Esophagus squamous epithelium (tissue), 5 donors: ENCODE measurements at places on chromosomes 12 and 14.
A peak's percentile ranks its signal among the peaks of the same experiment; 100 is the strongest.

GRCh38 chr14:92538412-92538985 is 24.9 kb downstream of the RIN3 start:
- no peak for DNase-seq

GRCh38 chr12:59548930-59549329 is 46.9 kb upstream of the SLC16A7 start:
- DNase-seq = no peak

- no peak for DNase-seq
These were observed 266.4 kb upstream of the RGS6 start for GRCh38 chr14:71665781-71666180.

GRCh38 chr12:114439261-114439683 is 33.3 kb upstream of the TBX5 start:
- DNase-seq = no peak

- DNase-seq = no peak
These were observed 98.8 kb downstream of the CALM1 start for GRCh38 chr14:90495357-90496276.

DNA sequence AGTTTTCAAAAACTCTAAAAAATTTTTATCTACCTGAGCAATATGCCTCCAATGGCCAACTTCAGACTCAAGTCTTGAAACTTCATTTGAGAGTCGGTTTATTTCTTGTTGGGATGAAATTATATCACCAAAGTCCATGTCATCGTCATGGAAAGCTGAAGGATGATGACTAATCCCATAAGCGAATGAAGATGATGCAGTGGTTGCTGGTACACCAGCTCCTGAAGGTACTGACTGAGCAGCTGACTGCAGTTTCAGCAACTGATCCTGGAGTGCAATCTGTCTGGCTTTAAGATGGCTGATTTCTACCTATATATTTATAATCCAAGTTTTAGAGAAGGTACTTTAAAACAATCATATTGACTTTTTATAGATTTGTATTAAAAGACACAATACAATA is 18.3 kb downstream of the TRIP11 start:
- DNase-seq = no peak

DNA sequence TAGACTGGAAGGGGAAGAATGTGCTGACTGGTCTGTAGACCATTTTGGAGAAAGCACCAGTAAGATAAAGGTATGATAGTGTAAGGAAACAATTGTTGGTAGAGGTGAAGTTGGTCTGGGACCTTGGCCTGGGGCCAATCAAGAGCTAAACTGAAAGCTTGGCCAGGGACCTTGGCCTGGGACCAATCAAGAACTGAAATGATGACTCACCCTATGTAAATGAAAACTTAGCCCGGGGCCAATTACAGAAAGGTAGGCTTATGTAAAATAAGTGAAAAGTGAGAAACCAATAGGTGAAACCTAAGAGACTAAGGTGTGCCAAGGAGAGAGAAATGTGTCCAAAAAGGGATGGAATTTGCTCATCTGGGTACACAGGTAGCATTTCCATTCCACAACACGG is 776.0 kb downstream of the C12orf50 start:
- no peak for DNase-seq

GRCh38 chr14:53391156-53391555 is 238.0 kb upstream of the DDHD1 start:
- DNase-seq = no peak

DNA sequence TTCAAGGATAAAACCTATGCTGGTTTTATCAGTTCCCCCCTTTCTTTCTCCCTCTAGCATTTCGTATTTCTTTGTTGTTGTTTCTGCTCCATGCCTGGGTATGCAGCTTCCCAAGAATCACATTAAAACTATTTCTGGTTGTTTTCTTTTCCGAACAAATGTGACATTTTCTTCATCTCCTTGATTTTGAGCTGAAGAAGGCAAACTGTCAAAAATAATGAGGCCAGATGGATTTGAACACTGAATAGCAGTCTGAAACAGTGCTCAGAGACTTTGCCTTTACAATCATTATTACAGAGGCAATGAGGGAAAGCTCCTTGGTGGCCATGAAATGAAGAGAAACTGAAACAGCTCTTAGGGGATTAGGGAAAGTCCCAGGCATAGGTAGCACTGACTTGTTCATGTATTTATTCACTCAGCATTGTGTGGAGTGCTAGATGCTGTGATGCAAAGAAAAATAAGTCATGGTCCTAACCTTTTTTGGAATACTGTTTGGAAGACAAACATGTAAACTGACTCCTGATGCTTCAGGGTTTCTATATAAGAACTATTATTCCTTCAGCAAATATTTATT is 319.5 kb downstream of the FUT8 start:
- no peak for DNase-seq

- no peak for DNase-seq
These were observed 95.4 kb upstream of the SFSWAP start for GRCh38 chr12:131615326-131616042.

- no peak for DNase-seq
These were observed 14.9 kb downstream of the ATP2B1 start for GRCh38 chr12:89693639-89694202.

- no peak for DNase-seq
These were observed 36.4 kb downstream of the PDE3A start for GRCh38 chr12:20404576-20405346.

GRCh38 chr12:32454075-32454474 is 54.7 kb downstream of the FGD4 start:
- DNase-seq = no peak

GRCh38 chr14:38873941-38874612 is 229.0 kb downstream of the SEC23A start:
- DNase-seq = no peak

GRCh38 chr14:102495491-102496330 is 13.9 kb downstream of the ANKRD9 start:
- no peak for DNase-seq

- no peak for DNase-seq
These were observed 11.4 kb upstream of the CMKLR1 start for GRCh38 chr12:108350511-108350910.

- DNase-seq = no peak
These were observed 33.5 kb downstream of the SLC6A12 start for GRCh38 chr12:180445-180844.

GRCh38 chr12:26124446-26125399 is at the start of gene BHLHE41:
Gene BHLHE41 (minus strand): TSS chr12:26125037. CDS start chr12:26124779, 258 bp downstream.
- peak; percentile 21 for DNase-seq

DNA sequence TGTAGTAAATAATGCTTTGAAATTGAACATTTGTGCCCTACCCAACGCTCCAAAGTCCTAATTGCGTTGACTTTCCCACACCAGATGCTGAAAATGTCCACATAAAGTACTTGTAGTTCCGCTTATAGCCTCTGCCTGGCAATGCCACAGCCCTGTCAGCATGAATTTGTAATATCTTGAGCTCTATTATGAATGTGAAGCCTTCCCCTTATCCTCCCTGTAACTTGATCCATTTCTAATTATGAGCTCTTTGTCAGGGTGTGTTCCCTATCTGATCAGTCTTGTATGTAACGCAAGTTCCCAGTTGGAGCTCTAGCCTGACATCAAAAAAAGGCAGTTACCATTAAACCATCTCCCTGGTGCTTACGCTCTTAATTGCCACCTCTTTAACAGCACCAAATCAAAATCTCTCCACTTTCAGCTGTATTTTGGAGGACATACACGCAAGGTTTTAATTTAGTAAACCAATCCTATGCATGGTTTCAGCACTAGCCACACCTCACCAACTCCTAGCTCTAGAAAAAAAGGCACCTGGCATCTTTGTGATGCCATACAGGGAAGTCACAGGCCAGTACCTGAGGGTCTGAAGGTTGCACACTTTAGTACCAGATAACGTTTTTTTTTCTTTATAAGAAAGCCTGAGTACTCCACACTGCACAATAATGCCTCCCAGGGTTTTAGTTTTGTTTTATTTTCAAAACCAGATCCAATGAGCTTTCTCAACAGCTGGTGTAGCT is 69.3 kb downstream of the EEA1 start:
- no peak for DNase-seq

GRCh38 chr12:42386308-42386707 is 60.3 kb downstream of the PPHLN1 start:
- no peak for DNase-seq

DNA sequence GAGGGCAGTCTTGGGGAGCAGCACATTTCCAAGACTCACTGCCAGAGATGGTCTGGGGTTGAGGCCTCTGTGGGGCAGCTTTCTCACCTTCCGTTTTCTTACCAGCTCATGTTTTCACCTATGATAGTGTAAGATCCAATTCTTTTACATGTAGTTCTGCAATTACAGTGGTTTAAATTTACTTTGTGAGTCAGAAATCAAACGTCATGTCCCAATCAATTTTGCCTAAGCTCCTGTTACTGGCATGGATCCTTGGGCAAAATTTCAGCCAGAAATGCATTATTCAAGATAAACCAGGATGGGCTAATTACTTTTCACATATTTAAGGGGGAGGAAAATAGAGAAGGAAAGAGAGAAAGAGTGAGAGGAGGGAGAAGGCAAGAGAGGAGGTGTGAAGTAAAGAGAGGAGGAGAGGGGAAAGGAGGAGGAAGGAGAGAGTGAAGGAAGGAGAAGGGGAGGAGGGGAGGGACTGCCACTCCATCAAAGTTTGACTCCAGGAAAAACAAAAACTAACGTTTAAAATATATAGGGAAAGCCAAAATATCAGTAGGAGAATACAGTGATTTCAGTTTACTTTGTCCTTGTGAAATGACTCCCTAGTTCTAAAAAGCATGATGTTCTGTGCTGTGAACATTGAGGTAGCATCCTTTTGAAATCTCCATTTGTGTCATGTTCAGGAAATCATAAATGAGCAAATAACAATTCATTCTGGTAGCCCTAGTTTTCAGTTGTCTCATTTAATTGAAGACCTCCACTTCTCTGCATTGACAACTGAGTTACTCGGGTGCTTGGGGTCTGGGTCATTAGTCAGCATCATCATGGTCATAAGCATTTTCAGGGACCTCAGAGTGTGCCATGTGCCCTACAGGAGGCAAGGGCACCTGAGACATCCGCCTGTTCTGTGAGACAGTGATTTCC is 3.0 kb downstream of the BMAL2 start:
- DNase-seq = no peak

DNA sequence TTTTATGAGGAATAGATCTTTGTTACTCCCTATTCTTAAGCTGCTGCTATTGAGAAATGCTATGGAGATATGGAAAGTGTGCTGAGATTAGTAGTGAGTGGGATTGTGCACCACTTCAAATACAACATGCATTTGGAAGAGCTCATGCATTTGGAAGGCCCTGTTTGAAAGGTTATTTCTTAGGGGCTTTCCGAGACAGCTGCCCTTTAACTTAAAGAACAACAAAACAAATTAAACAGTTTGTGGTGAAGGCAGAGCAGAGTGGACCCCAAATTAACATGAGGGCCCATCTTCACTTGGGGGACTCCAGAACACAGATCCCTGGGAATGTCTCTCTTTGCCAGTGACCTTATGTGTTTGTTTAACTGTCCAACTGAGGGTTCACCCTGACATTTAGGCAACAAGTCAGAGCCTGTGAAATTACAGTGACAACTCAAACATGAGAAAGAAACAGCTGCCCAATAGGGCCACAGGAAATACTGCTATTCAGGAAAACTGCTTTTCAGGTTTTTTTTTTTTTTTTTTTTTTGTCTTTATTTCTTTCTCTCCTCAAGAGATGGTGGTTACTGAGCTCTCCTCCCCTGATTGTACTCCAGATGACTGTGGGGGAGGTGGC is 41.4 kb upstream of the IGF1 start:
- DNase-seq = no peak

DNA sequence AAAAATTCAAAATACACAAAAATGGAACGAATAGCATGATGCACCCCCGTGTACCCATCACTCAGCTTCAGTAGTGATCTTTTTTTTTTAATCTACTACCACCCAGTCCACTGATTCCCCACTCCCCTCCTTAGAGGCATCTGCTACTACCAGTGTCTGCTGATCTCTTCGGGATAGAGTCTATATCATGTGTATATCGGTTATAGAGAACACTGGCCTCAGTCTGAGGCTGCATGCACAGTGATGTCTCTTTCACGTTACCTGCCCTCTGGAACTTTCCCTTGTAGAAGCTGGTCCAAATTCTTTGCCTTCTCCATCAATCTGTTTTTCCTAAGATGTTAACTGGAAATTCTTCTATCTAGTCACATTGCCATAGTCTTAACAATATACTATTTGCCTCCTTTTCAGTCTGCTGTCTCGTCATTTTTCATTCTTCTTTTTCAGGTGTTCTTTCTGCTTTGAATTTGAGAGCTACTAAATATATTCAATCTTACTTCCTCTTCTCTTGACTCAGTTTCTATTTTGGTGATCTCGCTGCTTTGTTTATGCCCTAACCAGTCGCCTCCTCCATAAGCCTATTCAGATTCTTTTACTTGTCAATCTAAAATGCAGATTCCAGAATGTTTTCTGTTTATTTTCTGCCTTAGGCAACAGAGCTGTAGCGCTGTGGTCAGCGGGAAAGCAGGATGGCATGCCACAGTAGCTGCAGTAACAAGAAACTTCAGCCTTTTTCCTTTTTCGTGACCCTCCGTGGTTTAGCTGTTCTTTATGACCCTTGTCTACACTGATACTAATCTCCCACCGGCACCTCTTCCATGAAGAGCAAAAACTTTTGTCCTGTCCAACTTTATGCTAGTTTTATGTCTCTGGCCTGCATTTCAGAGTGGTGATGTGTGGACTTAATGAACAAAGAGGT is 67.0 kb downstream of the FBXW8 start:
- no peak for DNase-seq

DNA sequence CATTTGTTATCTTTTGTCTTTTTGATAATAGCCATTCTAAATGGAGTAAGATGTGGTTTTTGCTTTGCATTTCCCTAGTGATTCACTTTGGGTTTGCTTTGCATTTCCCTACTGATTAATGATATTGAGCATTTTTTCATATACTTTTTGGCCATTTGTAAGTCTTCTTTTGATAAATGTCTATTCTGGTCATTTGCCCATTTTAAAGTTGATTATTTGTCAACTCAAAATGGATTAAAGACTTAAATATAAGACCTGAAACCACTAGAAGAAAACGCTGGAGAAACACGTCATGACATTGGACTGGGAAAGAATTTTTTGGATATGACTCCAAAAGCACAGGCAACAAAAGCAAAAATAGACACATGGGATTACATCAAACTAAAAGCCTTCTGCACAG is 148.0 kb downstream of the APAF1 start:
- no peak for DNase-seq

- no peak for DNase-seq
These were observed 675 bp downstream of the NEDD8 start for GRCh38 chr14:24231263-24232120.

- no peak for DNase-seq
These were observed 717 bp upstream of the ZNF839 start for GRCh38 chr14:102318781-102319276.

GRCh38 chr12:118846416-118846815 is 134.9 kb upstream of the SRRM4 start:
- DNase-seq = no peak

DNA sequence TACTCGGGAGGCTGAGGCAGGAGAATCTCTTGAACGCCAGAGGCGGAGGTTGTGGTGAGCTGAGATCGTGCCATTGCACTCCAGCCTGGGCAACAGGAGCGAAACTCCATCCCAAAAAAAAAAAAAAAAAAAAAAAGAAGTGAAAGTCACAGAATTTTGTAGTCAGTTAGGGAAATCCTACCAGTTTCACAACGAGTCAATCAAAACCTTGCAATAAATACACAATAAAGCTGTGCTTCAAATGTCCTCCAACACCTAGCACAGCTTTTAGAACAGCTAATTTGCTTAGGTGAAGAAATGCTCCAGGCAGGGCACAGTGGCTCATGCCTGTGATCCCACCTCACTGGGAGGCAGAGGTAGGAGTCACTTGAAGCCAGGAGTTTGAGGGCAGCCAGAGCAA is 112.8 kb upstream of the ATF7IP start:
- no peak for DNase-seq

GRCh38 chr12:49375406-49375805 is 8.1 kb downstream of the SPATS2 start:
- DNase-seq = no peak
